ENCODE measurements at places on chromosomes 16 and 17.

GRCh38 chr16:797120-797420, 3.5 kb downstream of the GNG13 start:
- no peak for DNase-seq

DNA sequence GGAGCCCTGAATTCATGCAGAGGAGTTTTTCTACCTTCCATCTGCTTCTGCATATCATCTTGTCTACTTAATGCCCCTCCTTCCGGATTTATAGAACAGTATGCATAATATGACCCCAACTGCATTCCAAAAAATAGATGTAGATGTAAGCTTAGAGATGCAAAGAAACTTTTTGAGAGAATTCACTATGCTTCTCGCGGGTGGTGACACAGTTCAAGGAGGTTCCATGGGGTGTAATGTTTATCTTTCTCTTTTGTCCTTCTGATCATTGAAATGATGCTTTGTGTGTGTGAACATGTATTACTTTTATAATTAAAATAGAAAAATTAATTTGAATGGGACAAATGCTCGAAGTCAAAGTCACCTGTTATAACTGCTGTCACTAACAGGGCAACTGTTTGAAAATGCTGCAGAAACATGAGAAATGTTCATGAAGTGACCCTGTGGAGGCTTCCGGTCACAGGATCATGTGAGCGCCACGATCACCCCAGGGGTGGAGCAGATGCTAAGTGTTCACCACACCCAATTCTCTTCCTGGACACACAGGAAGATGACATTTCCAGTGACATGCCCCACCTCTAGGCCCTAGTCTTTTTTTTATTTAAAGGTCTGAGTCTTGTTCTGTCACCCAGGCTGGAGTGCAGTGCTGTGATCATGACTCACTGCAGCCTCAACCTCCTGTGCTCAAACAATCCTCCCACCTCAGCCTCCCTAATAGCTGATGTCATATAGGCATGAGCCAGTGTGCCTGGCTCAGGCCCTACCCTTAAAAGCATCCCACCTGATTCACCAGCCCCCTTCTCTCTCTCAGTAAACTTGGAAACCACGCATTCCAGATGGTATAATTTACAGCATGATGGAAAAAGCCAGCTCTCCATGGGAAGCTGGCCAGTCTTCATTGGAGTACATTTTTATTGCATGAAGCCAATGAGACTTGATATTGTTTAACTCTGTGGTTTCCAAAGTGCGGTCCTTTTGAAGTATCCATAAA, 21.0 kb upstream of the AGRP start:
- no peak for DNase-seq

- DNase-seq: no peak
Observed at GRCh38 chr17:75850928-75851692, 4.0 kb downstream of the WBP2 start.

- no peak for DNase-seq
Observed at GRCh38 chr17:40822132-40822812, at the start of gene KRT10. TSS of gene KRT10 (minus strand) at chr17:40822614. CDS start at chr17:40822585, 29 bp downstream.

DNA sequence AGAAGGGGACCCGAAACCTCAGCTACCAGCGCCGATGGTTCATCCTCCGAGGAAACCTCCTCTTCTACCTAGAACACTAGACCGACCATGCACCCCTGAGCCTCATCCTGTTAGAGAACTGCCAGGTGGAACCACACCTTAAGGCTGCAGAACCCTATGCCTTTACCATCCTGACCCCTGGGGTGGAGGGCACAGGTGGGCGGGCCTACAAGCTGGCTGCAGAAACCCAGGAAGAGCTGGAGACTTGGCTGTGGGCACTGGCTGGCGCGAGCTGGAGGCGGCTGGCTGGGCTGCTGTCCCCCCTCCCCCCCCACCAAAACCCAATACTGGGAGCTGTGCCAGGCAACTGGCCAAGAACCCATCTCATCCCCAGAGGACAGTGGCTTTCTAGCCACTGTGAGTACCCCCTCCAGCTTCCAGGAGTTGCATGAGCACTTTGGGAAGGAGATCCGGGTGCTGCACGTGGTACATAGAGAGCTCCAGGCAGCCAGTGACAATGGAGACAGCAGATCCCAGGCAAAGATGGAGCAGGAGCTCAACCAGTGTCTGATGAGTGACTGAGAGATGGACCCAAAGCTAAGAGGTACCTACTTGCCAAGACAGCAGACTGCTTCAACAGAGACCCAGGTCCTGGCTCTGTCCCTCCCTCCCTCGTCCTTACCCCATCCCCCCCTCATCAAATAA, 1.4 kb upstream of the CD2BP2 start:
- no peak for DNase-seq

DNA sequence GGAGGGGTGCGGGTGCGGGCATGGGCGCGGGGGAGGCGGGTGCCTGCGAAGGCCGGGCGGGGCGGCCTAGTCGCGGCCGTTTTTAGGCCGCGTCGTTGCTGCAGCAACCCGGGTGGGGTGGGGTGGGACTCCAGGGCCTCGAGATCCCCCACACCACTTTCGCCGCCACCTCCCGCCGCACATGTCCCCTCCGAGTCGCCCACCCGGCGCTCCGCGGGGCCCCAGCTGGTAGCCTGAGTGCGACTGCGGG, 11.3 kb downstream of the TBX2 start:
- no peak for DNase-seq

DNA sequence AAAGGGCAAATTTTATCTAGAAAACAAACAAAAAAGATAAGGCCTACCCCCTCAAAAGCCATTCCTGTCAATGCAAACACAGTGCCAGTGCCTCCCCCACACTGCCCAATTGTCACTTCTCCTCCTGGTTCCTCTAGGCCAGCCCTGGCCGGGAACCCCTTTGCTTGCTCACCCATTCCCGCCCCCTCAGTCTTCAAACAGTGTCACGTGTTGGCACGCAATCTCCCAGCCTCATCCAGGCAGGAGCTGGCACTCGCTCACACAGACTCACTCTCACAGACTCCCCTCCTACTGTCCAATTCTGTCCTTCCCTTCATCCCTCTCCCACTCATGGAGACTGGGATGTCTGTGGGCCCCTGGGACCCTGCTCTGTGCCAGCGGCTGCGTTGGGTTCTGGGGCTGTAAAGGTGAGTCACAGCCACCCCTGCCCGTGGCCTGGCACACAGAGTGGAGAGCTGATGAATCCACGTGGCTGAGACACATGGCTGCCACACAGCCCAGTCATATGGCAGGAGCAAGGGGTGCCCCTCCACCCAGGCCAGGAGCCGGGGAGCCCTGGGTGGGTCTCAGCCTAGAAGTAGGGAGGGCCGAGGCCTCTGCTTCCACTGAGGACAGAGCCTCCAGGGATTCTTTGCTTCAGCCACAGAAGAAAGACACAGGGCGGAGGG, 54.8 kb downstream of the VAC14 start:
- no peak for DNase-seq

- DNase-seq: no peak
Observed at GRCh38 chr17:42989726-42990652, 8.2 kb upstream of the RPL27 start.

- DNase-seq: peak; percentile 19
Observed at GRCh38 chr16:77951788-77952187, 70.6 kb upstream of the CLEC3A start.

DNA sequence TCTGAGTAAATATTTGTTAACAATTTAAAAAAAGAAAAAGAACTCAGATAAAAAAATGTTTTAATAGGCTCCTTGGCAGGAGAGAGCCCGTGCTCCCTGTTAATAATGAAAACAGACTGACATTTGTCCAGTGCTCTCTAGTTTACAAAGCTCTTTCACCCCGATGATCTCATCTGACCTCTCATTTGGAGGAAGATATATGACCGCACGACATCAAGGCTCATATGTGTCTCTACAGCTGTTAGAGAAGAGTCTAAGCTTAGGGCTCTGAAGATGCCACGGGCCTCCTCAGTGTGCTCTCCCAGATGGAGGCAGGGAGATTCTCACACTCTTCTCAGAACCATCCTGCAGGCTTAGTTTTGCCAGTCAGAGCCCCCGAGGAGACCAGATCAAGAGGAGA, 280.8 kb upstream of the IRX5 start:
- no peak for DNase-seq

DNA sequence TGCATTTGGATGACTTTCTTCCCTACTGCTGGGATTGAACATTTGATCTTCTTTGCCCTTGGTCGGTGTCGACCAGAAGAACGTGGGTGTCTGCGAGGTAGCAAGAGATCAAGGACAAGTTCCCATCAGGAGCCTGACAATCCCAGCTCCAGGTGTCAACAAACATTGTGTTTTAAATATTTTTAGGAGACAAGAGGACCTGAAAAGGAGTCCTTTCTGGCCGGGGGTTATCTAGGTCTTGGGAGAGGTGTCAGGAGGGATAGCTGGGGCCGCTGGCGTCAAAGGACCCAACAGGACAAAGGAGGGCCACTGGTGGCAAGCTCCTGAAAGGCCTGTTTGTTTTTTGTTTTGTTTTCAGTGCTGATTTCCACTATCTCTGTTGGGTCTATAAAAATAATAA, 308.4 kb upstream of the ERCC4 start:
- no peak for DNase-seq

DNA sequence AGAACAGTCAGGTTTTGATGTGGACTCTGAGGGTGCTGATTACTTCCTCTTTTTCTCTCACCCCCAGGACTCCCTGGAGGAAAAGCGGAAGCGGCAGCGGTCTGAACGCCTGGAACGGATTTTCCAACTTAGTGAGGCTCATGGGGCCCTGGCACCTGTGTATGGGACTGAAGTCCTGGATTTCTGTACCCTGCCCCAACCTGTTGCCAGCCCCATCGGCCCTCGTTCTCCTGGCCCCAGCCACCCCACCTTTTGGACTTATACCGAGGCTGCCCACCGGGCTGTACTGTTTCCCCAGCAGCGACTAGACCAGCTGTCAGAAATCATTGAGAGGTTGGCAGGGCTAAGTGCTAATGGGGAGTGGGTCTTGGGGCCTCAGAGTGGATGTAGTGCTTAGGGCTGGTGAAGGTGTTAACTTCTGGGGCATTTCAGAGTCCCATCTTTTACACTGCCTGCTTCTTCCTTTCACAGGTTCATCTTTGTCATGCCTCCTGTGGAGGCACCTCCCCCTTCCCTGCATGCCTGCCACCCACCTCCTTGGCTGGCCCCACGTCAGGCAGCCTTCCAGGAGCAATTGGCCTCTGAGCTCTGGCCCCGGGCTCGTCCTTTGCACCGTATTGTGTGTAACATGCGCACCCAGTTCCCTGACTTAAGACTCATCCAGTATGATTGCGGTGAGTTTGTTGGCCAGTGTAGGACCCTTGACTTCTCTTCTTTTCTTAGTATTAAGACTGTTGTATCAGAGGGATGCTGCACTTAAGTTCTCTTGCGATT, 19.1 kb upstream of the PHKG2 start:
- no peak for DNase-seq

DNA sequence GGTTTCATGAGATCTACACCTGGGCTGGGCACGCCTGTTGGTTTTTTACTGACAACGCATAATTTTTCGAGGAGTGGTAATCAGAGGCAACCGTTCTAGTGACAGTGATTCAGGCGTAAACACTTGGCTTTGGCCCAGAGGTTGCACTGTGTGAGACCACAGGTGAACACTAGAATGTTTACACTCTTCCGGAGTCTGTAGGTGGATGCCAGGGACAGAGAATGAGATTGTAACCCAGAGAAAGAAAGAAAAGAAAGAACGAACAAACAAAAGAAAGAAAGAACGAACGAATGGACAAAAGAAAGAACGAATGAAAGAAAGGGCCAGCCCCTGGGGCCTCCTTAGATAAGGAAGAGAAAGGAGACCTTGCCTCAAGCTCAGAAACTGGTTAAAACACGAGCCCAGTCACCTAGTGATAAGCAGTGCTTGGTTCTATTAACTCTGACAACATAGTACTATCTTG, 113.2 kb downstream of the PRKCB start:
- DNase-seq: no peak

DNA sequence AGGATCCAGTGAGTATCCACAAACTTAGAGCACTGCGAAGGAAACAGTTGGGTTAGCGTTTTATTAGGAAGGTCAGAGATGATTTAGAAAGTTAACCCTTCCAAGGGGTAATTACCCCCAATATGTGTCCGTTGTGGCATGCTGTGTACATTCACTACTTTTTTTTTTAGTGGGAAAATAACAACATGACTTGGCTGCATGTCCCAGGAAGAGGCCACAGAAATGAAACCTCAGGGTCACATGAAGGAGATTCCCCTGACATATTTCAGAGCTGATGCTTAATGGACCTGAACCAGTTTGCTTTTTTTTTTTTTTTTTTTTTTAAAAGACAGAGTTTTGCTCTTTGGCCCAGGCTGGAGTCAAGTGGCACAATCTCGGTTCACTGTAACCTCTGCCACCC, 167.5 kb downstream of the PRKCA start:
- no peak for DNase-seq

DNA sequence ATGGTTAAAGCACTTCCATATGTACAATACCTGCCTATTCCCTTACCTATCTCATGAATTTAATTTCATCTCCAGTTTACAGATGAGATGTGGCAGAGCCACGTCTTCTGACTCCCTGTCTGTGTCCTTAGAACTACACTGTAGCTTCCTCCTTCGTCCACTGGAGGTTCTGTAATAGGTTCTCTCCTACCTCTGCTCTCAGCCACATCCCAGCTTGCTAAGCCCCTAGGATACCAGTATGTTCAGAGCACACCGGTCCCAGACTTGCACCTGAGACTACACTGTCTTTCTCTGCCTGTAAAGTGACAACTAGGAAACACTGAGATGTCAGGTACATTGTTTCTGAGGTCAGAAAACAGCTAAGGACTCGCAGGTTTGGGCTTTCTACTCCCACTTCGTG, 3.8 kb upstream of the RASL10B start:
- no peak for DNase-seq

DNA sequence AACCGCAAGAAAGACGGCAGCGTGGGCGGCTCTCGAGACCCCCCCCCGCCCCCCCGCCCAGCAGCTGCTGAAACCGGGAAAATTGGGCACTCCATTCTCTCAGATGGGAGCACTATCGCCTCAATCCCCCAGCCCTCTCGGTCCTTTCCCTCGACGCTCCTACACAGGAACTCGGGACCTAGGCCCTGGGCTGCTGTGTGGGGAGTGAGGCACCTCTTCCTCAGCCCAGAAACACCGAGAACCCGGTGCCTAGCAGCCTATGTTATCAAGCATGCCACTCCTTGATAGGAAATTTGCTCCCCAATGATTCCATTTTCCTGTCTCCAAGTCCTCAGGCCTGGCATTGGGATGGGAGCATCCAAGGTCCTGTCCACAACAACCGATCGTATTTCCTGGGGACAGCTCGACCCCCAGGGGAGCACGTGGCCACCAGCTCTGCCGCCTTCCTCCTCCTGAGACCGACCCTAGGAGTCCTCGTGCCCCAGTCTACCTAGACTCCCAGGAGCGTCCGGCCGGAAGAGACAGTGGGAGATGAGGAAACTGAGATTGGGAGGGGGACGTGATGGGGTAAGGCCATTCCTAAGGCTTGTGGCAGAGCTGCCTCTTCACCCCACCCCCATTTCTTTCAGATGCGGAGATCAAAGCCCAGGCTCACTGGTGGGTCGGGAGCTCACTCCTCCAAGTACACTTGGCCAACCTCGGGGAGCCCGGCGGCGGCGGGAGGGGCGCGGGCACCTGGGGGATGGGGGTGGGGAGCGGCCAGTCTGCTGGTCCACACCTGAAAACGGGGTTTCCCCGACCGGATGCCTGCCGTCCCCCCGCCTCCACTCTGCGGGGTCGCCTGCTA, 17.5 kb upstream of the CBX8 start:
- no peak for DNase-seq

GRCh38 chr17:43975898-43976297, 22.2 kb upstream of the PYY start:
- no peak for DNase-seq

All from NCI-H1417 treated with DMSO at 0.1 percent for 48 hours (cell line).